Vagina (tissue), 2 donors: ENCODE measurements at places on chromosomes 5 and 9. TPM values are rescaled to one million over a fixed set of nuclear protein-coding genes. Genes with fewer than 3 reads are reported as not detected.

PCDHA4 gene
- 2.0 TPM for total RNA-seq

CNOT8 gene
- 62.1 TPM for total RNA-seq

MPDZ gene
- total RNA-seq: 38.8 TPM

ROPN1L gene
- 4.2 TPM for total RNA-seq

LEAP2 gene
- 4.2 TPM for total RNA-seq

TRPM3 gene
- total RNA-seq: 0.25 TPM

PCDHB12 gene
- total RNA-seq: 2.5 TPM

CER1 gene
- total RNA-seq: not detected

RAD17 gene
- 17.2 TPM for total RNA-seq

DOCK2 gene
- total RNA-seq: 18.2 TPM

NR5A1 gene
- 1.2 TPM for total RNA-seq

PRRX2 gene
- total RNA-seq: 43.7 TPM

TMEM232 gene
- total RNA-seq: 4.2 TPM

DNA sequence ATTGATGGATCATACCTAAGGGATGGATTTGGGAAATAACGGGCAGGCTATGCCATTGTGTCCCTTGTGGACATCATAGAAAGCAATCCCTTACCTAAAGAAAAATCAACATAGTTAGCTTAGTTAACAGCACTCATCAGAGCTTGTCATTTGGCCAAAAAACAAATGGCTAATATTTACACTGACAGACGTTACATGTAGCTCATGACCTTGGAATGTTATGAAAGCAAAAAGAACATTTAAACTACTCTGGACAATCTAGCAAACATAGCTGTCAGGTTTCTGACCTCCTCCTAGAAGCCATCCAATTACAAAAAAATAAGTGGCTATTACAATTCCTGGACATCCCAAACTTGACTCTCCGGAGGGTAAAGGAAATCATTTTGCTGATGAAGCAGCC lies 23.8 kb downstream of the TMEM232 start:
- DNase-seq: no peak

DNA sequence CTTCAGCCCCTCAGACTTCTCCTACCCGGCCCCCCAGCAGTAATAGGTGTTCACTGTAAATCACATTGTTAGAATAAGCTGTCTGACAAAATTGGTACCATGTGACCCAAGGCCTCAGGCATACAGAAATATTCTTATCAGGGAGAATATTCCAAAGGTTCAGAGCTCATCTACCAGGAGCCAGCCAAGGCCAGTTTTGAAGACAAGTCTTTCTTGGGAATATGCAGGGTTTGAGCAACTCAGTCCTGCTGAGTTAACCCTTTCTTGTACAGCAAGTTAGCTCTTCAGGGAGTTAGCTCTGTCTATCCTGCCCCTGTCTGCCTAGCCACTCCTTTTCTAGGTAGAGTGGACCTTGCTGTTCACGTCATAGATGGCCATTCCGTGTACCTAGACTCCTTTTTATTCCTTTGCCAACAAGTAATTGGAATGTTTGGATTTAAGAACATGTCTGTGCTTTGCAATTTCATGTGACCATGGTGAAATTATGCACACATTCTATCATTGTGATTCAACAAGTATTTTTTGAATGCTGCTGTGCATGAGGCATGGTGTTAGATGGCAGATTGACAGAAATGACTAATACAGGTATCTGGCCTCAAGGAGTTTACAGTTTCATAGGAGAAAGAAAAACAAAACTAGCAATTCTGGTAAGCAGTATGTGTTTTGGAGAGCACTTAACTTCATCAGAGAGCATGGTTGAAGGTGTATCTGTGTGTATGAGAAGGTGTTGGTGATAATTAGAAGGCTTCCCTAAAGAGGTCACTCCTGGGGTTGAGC lies 22.6 kb downstream of the TGFBR1 start:
- DNase-seq: no peak

- DNase-seq: no peak
These were observed 21.1 kb downstream of the CARTPT start for GRCh38 chr5:71740015-71740753.

GRCh38 chr9:34514816-34515215 lies 8.0 kb downstream of the ENHO start:
- no peak for DNase-seq

DNA sequence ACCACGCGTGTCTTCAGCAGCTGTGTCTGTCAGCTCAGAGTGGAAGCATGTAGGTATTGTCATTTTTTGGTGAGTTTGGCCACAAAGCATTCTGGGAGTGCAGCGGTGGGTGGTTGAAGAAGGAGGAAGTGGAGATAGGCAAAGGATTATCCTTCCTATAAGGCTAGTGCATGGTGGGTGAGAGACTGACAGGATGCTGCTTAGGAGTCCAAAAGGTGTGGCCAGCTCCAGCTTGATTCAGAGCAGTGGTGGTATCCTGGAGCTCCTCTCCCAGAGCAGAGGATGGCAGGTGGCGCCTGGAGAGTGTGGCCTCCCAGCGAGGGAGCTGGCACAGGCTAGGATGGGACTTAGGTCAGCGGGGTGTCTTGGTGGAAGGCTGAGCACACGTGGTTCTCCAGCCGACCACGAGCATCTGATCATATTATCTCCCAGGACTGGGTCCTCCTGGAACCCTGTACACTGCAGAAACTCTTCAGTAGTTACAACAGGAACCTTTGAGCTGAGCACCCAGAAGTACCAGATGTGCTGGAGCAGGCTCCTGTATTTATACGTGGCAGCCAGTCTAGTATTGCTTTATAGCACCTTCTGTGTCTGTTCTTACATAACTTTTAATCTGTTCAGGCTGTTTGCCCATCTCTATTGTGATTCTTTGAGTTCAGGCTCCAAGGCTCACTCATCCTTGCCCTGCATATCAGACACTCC lies 29.6 kb downstream of the MAML1 start:
- no peak for DNase-seq

GRCh38 chr5:40587376-40587775 lies 92.3 kb upstream of the PTGER4 start:
- DNase-seq: no peak

- DNase-seq: no peak
These were observed 1.5 kb downstream of the LCN2 start for GRCh38 chr9:128150594-128151308.

- DNase-seq: no peak
These were observed 112.2 kb downstream of the ZNF608 start for GRCh38 chr5:124634228-124634739.

DNA sequence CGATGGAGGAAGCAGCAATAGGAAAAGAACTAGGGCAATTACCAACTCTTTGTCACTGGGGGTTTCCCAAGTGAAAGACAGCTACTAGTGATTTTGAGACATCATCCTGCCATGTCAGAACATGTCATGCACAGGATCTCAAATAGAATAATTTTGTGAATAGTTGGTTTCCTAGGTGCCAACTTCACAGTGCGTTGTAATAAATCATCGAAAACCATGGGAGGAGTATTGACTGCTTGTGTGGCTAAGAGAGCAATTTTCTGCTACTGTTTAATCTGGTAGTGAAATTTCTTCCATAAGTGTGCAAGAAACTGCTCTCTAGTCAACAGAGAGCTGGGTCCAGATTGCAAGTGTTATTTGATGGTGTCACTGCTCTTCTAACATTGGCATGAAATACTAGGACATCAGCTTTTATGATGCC lies 168.6 kb downstream of the NNT start:
- no peak for DNase-seq

GRCh38 chr9:88673886-88674285 lies 138.9 kb downstream of the NXNL2 start:
- DNase-seq: no peak

- no peak for DNase-seq
These were observed 5.2 kb downstream of the BTNL9 start for GRCh38 chr5:181045316-181045715.

- DNase-seq: no peak
These were observed 126.1 kb upstream of the PITX1 start for GRCh38 chr5:135160036-135160675.

- no peak for DNase-seq
These were observed 19.0 kb downstream of the TMEM8B start for GRCh38 chr9:35847792-35848572.

- DNase-seq: no peak
These were observed 10.0 kb downstream of the NAIF1 start for GRCh38 chr9:128056887-128057723.

- DNase-seq: no peak
These were observed 37.6 kb downstream of the ALG2 start for GRCh38 chr9:99184110-99184474.

- no peak for DNase-seq
These were observed 83.5 kb upstream of the SEMA6A start for GRCh38 chr5:116658141-116658540.

GRCh38 chr5:173557123-173557903 lies 59.1 kb downstream of the BOD1 start:
- no peak for DNase-seq

DNA sequence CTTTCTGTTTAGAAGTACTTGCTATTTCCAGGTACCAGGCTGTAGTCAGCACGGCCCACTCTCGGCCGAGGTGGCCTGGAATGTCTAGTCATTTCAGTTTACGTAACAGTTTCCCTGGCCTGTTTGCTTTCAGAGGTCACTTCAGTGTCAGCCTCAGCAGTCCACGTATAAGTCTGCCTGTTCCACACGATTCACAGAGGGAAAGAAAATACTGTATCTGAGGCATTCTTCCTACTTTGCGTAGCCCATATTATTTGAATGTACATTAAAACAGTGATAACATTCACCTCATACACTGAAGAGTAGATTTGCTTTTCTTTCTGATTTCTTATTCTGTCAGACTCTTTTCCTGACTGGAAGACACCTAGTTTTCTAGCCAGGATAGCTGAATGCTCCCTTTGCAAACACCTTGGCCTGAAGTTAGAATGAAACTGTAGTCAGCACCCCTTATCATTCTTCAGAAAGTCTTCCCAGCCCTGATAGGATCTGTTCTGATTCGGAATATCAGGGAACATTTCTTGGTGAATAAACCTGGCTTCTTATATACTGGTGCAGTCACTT lies 140.9 kb downstream of the AOPEP start:
- no peak for DNase-seq

GRCh38 chr5:84181093-84181492 lies 203.6 kb downstream of the EDIL3 start:
- no peak for DNase-seq

GRCh38 chr5:10617103-10617502 lies 53.2 kb downstream of the ANKRD33B start:
- no peak for DNase-seq

- no peak for DNase-seq
These were observed 52.1 kb upstream of the ERBIN start for GRCh38 chr5:65874241-65874640.

- DNase-seq: no peak
These were observed 116.8 kb upstream of the PDE4D start for GRCh38 chr5:60010328-60010727.

DNA sequence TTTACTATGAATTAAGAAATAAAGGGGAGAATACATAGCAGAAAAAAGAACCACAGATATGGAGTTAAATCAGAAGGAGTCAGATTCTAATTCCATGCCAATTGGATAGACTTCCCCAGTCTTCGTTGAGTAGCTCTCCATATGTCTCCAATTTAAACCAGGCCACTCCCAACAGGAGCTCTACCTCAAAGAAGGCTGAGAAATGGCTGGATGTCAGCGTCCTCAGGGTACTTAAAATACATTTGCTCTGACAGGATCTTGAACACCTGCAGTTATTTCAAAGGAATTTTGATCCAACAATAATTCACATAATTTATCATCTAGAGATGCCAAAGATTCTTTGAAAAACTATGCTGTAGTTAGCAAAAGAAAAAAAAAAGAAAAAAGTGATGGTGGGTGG lies 133.9 kb upstream of the FBN2 start:
- DNase-seq: no peak

DNA sequence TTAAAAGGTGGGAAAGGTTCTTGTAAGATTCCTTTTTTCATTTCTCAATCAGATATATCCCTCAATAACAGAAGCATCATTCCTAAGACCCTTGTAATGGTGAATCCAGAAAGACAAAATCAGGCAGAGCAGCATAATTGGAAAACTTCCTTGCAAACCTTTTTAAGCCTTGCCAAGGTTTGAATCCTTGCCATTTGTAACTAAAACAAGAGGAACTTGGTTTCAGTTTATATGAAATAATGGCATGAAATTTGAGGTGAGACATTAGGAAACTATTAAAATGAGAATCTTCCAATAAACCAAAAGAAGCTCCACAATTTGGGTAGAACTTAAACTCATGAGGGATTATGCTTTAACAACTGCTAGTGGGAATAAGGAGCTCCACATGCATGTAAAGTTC lies 384.7 kb upstream of the SMC2 start:
- DNase-seq: no peak

DNA sequence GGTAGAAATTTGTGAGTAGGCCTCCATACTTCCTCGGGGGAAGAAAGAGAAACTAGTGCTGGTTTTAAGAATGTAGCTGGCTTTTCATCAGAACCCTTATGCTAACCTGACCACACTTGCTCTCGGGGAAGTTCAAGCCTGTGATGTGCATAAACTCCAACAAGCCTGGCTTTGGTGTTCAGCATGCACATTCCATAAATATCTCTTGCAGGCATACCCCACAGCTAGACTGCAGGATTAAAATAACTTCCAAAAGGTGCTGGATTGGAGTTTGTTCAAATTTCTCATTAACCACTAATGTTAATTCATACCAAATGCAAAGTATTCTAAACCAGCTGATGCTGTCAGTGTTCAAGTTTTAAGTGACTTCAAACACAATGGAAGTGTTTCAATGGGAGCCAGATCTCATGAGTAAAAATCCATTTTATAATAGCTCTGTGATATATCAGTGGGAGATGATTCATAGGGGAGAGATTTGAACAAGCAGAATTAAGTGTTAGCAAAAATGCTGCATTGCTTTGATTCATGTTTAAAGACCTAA lies 79.4 kb downstream of the NPR3 start:
- DNase-seq: no peak

DNA sequence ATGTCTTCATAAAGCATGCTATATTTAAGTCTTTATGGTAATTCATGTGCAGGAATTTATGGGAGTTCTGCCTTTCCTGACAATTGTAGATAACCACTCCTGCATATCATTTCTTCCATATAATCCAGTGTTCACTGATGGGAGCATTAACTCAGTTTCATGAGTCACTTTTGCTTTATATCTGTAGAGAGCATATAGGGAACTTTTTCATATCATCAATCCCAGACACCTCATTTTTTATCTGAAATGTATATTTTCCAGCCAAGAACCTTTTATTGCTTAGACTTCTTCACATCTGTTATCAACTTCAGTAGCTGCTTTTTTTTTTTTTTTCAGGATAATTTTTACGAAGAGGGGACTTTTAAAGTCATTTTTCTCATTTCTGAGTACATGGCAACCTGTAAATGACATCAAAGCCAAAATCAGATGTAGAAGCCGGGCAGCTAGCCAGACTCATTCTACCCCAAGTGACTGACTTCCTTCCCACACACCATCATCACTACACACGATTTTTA lies 41.1 kb downstream of the NFX1 start:
- DNase-seq: no peak

GRCh38 chr5:147051193-147051592 lies 172.6 kb upstream of the PPP2R2B start:
- no peak for DNase-seq

GRCh38 chr9:21828853-21829410 lies 26.5 kb downstream of the MTAP start:
- DNase-seq: no peak

GRCh38 chr9:82570226-82570625 lies 492.7 kb downstream of the RASEF start:
- no peak for DNase-seq
